ENCODE measurements at places on chromosomes 5 and 9. TPM values are rescaled to one million over a fixed set of nuclear protein-coding genes. Genes with fewer than 3 reads are reported as not detected.

DNA sequence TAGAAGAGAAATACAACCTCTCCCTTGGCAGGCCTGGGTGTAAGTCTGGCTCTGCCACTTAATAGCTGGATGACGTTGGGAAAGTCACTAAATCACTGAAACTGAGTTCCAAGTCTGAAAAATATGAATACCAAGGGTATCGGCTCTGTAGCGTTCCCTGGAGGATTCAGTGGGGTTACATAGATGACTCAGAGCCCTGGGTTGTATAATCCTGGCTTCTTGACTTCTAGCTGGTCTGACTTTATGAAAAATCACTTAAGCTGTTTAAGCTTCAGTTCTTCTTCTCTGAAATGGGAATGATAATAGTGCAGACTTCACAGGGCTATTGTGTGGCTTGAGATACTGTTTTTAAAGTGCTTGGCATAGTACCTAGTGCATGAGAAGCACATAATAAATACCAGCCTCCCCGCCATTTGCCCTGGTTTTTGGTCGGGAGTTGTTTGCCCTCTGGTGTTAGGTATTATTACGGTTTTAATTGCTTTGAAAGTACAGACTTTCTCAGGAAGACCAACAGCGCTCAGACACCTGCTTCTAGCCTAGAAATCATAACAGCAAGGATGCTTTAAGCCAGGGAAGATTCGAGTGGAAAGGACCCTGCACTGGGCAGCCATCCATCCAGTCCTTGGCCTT is 43.0 kb downstream of the CYFIP2 start:
- no peak for DNase-seq

KIF12 gene
- polyA plus RNA-seq, result 160 TPM

GRCh38 chr9:89611425-89611824 is 6.6 kb downstream of the GADD45G start:
- DNase-seq, result no peak

GRCh38 chr9:3434594-3434993 is 91.2 kb downstream of the RFX3 start:
- DNase-seq, result no peak

PMPCA gene
- 56.5 TPM for polyA plus RNA-seq

ECSCR gene
- polyA plus RNA-seq, result 27.8 TPM

- DNase-seq, result no peak
Measured at GRCh38 chr5:119353213-119353612, 2.6 kb upstream of the TNFAIP8 start.

IGFBPL1 gene
- 1.5 TPM for polyA plus RNA-seq
